ENCODE measurements at places on chromosomes 16 and 17.

DNA sequence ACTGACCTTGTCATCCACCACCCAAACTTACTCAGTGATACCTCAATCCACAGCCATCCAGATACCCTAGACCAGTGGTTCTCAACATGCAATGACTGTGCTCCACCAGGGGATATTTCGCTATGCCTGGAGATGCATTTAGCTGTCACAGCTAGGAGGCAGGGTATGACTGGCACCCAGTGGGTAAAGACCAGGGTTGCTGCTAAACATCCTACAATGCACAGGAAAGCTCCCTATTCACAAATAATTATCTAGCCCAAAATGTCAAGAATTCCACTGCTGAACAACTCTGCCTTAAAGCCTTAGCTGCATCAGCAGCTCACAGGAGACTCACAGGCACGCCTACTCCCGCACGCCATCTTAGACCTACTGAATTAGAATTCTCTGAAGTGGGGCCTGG is 212.6 kb downstream of the GRIN2A start:
- no peak for DNase-seq

DNA sequence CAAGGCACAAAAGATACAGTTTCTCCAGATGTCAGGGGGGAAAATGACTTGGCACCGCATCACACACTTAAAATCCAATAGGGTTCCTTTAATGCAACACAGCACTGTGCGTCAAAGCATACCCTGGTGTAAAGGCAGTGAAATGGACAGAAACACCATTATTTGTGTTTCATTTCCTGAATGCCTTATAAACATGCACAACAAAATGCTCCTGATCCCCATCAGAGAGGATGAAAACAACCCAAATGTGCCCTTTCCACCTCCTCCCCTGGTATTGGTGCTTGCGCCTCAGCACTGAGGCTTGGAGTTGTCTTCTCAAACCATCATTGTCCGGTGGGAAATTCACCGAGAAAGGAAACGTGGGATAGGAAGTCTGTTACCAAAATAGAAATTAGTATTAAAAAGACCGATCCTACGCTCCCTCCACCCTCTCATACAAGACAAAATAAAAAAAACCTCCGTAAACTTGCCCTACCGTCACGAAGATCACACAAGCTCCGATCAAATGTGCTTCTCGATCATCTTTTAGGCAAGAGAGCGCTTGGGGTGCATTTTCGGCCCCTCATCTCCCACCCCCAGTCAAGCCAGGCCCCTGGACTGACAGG is 722 bp downstream of the CDC27 start:
- no peak for DNase-seq

- no peak for DNase-seq
These were observed 316 bp downstream of the DLG4 start for GRCh38 chr17:7219229-7219811.

GRCh38 chr16:1503110-1503955 is 10.2 kb downstream of the TELO2 start:
- DNase-seq = no peak

GRCh38 chr17:1304962-1305563 is 25.6 kb downstream of the TRARG1 start:
- DNase-seq = no peak

DNA sequence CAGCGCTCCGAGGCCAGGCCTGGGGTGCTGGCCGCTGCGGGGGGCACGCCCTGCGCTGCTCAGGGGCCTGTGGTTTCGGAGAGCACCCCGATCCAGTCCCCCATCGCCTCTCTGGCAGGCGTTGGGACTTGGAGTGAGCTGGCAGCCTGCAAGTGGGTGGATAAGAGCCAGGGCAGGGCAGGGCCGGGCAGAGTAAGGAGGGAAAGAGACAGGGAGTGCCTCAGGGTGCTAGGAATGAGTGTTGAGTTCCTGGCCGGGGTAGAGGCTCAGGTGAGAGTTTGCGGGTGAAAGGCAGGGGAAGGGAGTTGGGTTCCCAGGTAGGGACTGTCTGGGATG is 1.3 kb downstream of the CDH13 start:
- no peak for DNase-seq

GRCh38 chr17:40720899-40721298 is 17.3 kb upstream of the KRT24 start:
- DNase-seq = no peak

DNA sequence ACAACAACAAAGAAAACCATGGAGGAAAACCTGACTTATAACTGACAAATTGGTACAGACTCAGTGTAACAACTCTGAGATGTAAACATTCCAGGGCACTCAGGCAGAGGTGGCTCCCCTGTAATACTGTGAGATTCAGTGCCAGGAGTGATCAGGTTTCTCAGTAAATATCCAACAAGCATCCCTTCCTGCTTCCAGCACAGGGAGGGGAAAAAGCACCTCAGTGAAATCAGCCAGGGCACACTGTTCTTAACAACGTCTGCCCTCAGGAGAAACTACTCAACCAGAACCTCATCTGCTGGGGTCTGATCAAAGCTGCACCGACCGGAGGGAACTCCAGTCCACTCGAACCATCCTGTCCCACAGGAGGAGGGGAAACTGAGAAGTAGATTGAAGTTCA is 52.3 kb downstream of the AMFR start:
- DNase-seq = no peak

DNA sequence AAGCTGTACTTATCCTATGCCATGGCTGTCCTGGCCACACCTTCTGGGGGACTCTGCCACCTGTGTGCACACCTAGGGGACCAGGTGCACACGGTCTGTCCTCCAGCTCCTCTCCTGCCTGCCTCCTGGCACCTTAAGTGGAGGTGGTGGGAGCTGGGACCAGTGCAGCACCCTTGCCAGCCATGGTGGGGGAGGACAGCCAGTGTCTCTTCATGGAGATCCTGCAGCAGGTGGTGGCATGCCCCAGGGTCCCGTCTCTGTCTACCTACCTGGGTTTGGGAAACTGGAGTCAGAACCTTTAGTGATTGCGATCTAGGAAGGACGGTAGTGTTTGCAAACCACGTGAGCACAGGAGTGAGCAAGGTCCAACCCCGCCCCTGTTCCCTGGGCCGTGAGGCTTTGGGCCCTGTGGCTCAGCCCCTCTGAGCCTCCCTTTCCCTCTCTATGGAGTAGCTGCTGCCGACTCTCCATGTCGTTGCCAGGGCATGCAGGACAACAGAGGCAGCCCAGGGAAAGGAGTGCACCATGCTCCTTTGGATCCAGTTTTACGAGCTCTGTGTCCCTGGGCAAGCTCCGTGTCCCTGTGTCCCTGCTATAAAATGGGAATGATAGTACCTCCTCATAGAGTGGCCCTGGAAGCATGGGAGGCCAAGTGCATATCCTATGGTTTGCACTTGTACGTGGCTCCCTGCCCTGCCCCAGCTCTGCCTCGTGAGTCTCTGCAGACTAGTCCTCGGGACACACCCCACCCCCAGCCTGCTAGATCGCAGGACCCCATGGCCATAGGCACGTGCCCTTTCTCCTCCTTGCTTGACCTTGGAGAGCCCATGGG is 7.1 kb downstream of the ADGRG1 start:
- DNase-seq = no peak

DNA sequence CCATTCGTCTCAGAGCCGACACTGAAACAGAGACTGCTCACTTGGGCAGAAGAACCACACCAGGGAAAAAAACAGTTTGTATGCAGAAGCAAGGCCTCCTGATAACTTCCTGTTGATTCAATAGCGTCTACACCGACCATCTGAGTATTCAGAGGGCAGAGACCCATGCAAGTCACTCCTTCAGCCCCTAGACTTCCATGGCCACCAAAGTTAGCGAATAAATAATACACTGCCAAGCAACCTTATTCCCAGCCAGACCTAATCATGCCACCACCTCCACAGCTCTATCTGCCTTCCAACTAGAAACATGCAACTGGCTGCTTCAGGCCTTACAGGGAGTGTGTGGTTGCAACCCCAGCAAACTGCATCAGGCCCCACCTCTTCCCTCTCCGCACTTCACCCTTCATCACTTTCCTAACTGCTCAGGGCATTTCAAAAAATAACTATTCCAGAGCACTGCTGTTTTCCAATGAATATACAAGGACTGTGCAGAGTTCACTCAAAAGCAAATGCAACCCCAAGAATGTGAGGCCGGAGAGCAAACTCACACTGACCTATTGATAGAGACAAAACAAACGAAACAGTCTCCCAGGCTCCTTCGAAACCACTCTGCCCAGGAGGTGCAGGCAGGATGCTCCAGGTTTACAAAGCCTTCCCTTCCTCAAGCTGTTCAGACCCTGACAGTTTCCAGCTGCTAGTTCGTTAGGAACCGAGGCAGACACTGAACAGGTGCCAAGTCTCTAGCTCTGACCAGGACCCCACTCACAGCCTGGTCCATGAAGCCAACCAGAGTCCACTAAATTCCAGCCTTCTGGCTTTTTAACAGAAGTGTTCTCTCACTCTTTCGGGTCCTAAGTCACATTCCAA is 3.6 kb downstream of the USP7 start:
- no peak for DNase-seq

DNA sequence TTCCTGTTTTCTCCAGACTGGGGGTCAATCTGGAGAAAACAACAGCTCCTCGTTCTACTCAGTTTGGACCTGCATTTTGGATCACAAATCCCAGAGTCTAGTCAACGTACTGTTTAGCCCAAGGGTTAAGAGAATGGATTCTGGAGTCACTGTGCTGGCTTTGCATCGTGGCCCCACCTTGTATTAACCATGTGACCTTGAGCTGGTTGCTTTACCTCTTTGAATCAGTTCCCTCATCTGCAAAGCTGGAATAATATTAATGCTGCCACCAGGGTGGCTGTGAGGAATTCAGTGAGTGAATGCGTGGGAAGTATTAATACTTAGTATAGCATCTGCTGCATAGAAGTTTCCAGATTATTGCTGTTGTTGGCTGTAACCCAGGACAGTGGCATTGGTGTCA is 11.3 kb upstream of the DHRS7C start:
- DNase-seq = no peak

DNA sequence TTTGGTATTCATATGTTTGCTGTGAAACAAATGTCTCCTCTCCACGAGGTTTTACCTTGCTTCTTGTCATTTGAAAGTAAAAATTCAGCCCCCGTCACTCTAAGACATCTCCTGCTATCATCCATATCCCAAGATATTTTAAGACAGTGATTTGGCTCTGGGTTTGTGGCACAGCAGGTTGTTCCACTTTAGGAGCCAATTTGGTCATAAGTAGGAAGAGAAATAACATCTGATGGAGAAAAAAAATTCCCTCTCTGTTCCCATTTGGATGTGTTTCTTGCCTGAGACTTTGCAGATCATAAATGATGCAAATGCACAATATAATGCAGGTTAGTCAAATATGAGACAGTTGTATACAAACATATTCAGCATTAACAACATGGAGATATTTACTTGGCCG is 309.5 kb downstream of the CDH8 start:
- DNase-seq = no peak

DNA sequence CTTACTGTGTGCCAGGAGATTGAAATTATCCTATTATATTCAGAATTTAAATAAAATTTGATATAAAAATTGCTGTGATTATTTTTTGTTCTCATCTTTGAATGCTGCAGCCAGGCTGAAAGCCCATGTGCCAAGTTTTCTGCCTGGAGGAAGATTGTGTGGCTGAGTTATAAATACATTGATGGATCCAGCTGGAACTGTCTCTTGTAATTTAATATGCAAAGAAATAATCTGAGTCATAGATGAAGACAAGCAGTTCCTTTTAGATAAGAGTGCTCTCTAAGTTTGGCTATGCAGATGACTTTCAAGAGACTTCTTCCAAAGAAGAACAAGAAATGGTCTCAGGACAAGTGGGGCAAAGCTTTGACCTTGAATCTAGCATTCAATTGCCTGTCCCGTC is 871.0 kb downstream of the CDH11 start:
- DNase-seq = no peak

GRCh38 chr17:8954339-8954738 is 11.2 kb downstream of the PIK3R5 start:
- DNase-seq = peak; percentile 69

GRCh38 chr16:10868104-10868595 is 8.9 kb upstream of the CIITA start:
- DNase-seq = no peak
